Activated CD4-positive, alpha-beta T cell treated with anti-CD3 and anti-CD28 coated beads, Interleukin-2, amount 50 U/mL, for 24 hours (primary cell): ENCODE measurements at places on chromosomes 5 and 9.

GRCh38 chr9:114685951-114686350, 4.0 kb upstream of the TEX48 start:
- no peak for DNase-seq

GRCh38 chr5:78512435-78512834, 136.1 kb downstream of the LHFPL2 start:
- DNase-seq, result no peak

GRCh38 chr9:126357074-126357473, 30.4 kb downstream of the MVB12B start:
- no peak for DNase-seq

DNA sequence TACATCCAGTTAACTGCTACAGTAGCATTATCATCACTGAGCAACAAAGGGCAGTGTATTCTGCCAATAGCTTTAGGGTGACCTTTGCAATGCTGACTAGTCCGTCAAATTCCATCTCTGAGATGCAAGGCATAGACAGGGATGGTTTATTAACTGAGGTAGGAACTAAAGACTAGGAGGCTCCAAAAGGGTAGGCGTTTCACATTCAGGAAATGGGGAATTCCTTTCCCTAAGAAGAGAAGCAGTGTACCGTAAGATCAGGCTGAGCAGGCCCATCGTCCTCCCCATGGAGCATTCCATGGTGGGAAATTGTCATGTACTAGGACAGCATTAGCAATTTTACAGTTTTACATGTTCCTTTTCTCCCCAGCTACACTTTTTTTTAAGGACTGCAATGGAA, 157.7 kb downstream of the BNC2 start:
- no peak for DNase-seq

DNA sequence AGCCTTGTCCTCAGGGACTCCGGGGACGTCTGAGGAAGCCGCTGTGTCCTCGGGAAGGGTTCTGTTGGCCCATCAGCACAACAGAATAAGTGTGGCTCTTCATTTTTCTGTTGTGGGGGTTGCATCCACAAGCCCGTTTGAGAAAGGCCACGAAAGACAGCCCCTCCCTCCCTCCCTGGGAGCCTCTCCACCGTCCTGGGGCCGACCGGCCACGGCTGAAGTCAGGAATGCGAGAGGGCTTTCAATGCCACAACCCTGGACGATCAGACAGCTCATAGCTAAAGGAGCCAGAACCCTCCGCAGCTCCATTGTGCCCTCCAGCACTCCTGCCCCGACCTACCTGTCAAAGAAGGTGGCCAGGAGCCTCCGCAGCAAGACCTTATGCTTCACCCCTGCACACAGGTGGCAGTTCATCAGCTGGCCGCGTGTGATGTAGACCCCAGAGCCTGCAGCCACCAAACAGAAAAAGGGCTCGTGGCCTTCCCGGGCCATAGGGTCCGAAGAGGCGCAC, 52.4 kb upstream of the UBAC1 start:
- DNase-seq, result no peak

DNA sequence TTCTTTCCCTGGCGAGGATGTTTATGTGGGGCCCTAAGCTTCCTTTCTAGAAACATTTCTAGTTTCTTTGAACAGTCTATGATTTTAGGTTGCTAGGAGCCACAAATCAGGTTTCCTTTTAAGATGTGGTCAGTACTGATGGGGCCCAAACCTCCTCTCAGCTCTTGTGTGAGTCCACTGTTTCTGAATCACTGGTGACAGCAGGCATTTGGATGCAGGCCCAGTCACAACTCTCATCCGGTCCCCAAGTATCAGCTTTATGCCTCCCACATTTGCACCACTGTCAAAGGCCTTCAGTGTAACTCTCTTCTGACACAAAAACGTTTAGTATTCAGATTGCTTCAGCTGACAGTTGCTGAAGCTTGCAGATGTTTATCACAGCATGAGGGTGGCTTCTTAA, 7.8 kb downstream of the DMRT2 start:
- DNase-seq, result no peak

DNA sequence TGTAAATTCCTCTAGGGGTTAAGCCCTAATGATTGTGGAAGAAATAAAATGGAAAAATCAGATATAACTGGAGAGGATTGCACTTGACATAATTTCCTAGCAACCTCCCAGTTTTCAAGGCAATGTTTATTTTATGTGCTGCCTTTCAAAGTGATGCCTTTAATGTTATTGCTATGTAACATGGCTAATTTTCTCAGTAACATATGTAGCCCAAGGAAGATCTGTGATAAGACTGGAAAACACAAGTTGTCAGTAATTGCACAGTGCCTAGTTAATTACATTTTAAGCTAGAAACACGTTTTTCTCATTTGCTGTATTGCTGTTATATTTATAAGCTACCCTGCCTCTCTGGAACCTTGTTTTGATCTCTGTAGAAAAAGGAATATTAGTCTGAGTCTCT, 49.2 kb upstream of the KCNN2 start:
- no peak for DNase-seq
